ENCODE measurements at places on chromosomes 16 and 17.
A peak's percentile ranks its signal among the peaks of the same experiment; 100 is the strongest.

- peak; percentile 86 for DNase-seq
Observed at GRCh38 chr17:28747051-28747691, 3.4 kb downstream of the TRAF4 start.

- no peak for DNase-seq
Observed at GRCh38 chr17:76897023-76897422, 28.8 kb downstream of the MGAT5B start.

DNA sequence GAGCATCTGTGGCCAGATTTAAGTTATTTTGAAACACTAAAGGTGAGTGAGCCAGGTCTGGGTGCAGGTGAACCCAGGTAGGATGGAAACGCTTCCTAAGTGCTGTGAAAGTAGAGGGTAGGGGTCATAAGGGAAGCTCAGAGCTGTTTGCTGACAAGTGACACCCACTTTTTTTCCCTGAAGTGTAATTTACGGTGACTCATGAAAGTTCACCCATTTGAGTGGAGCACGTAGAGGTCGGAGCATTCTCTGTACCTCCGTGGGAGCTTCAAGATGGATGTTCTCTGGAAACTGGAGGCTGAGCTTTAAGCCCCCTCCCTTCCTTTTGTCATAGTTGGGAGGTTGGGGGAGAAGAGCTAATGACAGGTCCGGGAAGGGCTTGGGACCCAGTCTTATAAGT, 44.3 kb downstream of the MPRIP start:
- DNase-seq: no peak

- DNase-seq: no peak
Observed at GRCh38 chr17:53722407-53722806, 100.3 kb upstream of the KIF2B start.

DNA sequence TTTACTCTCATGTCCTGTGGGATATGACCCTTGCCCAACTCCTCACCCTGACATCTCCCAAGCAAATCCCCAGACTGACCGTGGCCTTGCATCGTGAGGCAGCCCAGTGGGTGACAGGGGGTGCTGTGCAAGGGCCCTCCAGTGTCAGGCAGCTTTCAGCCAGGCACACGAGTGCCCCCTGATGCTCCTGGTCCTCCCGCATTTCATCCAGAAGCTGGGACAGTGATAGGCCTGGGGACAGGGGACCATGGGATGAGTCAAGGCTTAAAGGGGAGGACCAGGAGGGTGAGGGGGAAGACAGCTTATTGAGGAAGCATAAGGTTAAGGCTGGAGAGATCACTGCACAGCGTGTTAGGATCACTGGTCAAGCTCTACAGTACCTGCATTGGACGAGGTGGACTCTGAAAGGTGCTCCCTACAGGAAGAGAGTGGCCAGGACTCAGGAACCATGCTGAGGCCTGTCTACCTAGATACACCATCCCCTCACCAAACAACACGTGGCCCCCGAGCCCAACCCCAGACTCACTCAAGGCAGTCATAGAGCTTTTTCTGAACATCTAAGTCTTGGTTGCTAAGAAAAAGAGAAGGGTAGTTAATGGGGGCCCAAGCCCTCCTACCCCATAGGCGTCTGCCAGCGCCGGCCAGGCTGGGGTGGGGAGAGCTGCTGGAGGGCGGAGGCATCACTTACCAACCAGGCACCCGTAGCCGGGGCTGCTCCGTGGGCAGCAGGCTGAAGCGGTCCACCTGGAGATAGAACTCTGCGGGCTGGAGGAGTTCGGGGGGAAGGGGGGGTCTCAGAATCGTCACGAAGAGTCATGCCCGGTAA, 998 bp downstream of the ACD start:
- no peak for DNase-seq
